ENCODE measurements at places on chromosomes 3 and 15.

DNA sequence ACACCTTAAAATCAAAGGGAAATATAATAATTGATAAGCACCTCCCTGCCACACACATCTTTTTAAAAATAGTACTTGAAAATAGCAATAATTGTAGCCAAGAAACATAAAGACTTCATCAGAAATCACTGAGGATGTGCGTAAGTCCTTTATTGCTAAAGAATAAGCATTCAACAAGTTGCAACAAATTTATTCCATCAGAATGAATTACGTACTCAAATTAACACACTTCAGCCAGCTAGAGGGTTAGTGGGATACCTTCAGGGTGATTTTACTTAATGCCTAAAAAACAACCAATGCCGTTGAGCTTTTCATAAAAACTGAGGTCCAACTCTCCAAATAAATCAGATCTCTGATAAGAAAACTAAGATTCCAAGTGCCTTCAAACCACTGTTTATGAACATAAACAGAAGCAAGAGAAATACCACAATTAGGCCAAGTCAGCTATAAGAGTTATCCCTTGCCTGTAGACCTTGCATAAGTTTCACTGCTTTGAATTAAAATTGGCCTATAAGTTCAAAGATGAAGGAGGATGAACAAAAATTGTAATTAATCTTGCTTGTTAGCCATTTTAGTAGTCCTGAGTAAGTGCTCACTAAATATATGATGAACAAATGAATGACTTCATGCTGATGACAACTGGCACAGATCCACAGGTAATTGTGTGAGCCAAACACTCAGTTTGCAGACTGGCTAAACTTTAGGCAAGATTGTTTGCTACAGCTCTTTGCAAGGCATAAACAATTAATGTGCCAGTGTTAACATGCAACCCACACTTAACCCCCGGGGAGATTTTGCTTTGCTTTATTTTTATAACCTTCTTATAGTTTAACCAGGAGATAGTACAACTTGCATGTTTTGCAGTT is 375.1 kb upstream of the THBS1 start:
- DNase-seq, result no peak

GRCh38 chr15:62770752-62771151 is 271.8 kb upstream of the TPM1 start:
- DNase-seq, result no peak

DNA sequence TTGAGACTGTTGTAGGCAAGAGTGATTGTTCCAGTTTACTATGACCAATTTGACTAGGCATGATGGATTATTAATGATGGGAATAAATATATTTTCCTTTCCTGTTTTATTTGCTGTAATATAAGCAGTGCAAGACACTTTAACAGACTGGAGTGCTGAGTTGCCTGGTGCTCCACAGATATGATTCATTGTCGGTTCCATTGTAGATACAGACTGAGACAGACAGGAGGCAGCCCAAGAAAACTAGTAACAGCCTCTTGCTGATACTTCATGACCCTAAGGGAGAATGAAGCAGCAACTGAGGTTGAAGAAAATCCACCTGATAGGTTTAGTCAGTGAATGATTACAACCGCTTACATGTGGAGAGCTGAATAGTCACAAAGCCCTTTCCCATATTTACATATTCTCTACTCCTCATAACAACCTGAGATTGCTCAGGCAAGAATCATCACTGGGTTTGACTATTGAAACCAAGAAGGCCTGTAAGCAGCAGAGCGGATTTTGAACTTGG is 235.1 kb upstream of the TPRG1 start:
- no peak for DNase-seq

DNA sequence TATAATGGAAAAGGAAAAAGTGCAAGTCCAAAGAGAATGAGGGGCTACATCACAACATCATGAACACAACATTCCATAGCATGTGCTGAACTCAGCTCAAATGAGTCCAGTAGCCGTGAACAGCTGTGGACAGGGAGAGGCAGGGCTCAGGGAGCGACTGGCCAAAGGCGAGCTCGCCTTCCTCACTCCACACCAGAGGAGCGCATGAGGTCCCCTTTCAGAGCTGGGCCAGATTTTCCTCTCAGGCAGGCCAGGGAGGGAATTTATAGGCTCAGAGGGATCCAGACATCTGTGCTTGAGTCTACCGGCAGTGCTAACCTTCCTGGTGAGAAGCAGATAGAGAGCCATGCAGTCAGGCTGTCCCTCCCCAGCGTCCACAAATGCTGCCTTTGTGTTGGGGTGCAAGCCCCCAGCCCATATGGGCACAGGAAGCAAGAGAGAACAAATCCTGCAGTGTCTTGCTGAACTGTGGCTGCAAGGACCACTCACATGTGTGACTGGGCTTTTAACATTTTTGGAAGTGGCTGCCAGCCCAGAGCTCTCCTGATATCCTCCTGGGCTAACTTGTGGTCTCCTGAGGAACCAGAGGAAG is 32.5 kb downstream of the ARHGEF3 start:
- no peak for DNase-seq

DNA sequence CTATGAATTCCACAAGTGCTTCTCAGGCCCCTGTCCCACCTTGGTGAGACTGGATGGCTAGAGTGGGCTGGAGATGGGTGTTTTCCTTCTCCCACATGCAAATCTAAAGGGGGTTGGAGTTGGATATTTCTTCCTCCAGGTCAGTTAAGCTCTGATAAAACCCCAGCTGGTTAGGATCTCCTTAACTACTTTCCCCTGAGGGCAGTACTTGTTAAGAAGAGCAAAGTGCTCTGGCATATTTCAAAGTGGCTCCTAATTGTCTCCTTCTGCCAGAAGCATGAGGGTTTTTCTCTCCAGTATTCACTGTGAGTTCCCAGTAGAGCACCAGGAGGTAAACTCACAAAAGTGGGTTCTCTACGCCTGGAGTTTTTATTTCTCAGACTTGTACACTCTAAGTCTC is 31.4 kb downstream of the COL6A6 start:
- no peak for DNase-seq

DNA sequence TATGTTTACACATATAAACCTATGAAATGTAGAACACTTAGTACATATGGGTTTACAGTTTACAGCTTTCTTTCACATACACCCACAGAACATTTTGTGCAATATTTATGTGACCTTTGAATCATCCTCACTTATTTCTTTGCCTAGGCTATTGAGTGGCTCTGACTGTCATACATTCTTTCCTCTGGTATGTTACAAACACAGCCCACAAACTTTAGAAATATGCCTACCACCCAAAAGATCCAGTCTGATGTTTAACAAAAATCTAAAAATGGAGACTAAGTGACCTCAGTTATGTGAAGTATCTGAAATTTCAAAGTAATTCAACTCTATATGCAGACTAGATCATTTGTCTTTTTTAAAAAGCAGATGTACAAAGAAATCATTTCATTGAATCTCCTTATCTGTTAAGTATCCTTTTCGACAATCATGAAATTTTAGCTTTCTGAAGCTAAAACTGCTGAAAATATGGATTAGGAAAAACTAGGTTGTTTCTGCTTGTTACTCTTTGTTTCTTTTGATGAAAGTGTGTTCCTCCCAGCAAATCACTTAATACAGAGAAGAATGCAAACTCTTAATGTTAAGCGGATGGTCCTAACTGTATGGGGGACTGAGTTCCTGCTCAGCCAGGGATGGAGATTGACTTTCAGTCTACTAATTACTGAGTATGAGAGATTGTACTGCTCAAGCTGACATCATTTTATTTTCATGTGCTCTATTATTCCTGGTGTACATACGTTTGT is 27.7 kb downstream of the CCDC54 start:
- DNase-seq, result no peak

DNA sequence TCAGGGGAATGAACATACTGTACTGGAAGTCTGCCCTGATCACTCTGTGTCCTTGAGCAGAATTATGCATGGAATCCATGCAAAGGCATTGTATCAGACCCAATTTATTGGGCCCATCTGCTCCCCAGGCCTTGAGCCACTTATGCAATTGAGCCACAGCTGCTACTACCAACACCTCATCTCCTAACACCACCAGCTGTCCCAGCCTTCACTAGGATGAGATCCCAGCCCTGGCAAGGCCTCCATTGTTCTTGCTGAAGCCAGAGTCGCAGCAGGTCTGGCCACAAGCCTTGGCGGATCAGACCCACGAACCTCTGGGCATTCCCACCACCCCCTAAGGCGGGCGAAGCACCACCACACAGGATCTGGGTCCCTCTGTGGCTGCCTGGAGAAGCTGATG is 9.2 kb upstream of the NME9 start:
- no peak for DNase-seq

GRCh38 chr3:113712129-113712528 is 15.7 kb upstream of the USF3 start:
- no peak for DNase-seq

- DNase-seq, result no peak
Measured at GRCh38 chr3:4774531-4774930, 204.7 kb upstream of the BHLHE40 start.

DNA sequence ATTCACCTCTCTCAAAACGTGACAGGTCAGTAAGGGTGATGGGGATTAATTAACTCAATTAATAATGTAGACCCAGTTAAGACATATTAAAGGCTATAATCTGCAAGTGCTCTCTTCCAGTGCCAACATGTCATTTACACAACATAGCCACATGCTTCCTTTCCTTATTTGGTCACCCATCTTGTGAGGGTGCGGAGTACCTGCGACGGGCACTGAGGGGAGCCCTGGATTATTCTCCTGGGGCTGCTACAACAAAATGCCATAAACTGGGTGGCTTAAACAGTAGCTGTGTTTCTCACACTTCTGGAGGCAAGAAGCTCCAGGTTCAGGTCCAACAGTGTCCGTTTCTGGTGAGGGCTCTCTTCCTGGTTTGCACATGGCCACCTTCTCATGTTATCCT is 157.4 kb upstream of the LRTM1 start:
- no peak for DNase-seq

- DNase-seq, result no peak
Measured at GRCh38 chr3:158573714-158574113, 2.7 kb downstream of the MLF1 start.

DNA sequence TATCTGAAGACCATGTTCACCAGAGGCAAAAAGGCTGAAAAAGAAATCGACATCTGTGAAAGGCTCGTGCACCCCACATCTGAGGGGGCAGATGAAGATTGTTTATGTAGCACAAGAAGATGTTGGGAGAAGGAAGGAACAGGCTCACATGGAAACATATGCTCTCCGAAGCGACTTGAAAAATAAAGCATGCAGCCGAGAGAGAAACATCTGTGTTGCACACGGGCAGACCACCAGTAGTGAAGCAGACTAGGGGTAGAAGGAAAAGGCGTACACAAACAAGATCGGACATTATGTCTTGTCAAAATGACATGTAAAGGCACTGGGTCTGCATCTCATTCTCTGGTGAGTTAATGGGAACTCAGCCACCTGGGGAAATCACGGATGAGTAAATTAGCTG is 356.5 kb downstream of the ZIC4 start:
- DNase-seq, result no peak

DNA sequence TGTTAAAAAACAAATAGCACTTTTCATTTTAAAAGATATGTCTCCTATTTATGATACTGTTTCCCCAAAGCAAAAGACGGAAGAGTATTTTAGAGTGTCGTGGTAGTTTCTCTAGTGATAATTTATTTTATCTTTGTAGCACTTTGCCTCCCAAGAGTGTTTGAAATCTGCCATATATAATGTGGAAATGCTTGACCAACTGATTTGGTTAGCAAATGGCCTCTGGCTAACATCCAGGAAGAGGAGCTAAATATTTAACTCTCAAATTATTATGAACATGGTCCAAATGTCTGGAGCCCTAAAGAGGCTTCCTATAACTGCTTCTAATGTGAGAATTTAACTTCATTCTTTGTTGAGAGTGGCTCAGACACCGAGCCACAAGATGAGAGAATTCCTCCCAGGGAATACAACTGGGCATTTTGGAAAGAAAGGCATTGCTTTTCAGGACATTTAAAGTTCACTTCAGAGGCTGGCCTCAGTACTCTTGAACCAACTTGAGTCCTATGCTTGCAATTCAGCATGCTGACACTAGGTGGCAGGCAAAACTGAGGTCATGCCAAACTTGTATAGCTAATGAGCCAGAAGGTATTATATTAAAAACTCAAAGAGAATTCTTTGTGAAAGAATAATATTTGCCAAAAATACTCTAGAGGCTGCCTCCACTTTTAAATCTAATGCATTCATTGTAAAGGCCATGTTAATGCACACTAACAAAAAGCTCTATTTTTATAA is 104.5 kb downstream of the RARB start:
- DNase-seq, result peak; percentile 8

- no peak for DNase-seq
Measured at GRCh38 chr3:137078040-137078439, 120.3 kb downstream of the IL20RB start.

All from GM10248 (cell line).